G401 (cell line): ENCODE measurements at places on chromosomes 4 and X.

GRCh38 chr4:153241970-153242838 lies 38.0 kb downstream of the TRIM2 start:
- DNase-seq, result peak; percentile 74

DNA sequence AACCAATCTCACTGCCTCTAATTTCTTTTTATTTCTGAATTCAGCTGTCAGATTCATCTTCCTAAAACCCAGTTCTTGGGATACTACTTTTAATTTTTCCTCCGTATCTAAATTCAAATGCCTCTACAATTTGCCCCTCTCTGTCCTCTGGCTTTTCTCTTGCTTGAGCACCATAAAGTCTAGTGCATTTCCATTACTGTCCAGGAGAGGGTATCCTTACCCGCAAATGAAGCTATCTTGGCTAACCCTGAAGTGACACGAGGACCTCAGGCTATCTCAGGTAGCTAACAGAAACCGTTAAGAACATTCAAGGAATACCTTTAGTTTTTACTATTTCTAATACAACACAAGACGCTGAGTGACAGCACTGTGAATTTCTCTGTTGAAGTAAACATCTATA lies 49.4 kb upstream of the PRR32 start:
- peak; percentile 1 for DNase-seq

DNA sequence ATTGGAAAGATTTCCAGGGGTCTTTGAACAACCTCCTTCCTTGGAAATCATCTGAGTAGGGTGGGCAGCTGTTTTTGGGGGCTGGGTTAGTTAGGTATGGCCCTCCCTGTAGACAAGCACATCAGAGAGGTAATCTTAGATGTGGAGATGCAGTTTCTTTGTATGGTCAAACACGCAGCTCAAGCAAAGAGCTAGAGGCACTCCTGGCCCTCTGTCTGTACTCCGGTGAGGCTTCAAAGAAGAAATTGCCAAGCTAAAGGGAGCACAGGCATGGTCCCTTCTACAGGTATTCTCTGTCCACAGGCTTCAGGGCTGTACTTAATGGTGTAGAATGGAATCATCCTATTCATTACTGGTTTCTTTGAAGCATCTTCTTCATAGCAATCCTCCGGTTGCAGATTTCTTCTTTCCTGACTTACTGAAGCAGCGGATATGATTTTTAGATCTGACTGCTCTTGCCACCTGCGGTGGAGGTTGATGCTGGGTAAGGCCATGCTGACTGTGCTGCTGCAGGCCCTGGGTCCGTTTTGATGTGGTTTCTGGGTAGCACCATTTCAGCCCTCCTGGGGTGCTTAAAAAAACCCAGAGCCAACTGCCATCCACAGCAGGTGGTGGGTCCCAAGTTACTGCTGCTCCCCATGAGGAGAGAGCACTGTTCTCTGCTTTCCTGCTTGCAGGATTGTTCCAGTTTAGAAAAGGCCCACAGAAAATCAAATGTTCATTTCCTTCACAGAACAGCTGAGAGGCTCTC lies 318.9 kb upstream of the GATB start:
- DNase-seq, result no peak

GRCh38 chr4:23324021-23324690 lies 565.7 kb downstream of the PPARGC1A start:
- DNase-seq, result no peak

DNA sequence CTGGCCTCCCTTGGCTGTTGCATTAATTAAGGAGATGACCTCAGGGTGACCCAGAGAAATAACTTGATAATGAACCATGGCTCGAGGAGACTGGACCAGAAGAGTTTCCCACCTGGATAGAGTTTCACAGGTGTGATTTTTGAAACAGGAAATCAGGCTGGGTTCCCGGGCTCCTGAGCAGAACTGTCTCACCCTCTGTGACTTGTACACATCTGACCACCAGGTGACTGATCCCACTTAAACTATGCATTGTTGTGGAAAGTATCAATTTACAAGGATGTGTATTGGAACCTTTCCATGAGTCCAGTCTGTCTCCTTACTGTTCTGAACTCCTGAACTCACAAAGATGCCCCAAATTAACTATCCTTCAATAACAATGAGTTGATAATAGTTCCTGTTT lies 220.3 kb downstream of the PTTG2 start:
- no peak for DNase-seq

DNA sequence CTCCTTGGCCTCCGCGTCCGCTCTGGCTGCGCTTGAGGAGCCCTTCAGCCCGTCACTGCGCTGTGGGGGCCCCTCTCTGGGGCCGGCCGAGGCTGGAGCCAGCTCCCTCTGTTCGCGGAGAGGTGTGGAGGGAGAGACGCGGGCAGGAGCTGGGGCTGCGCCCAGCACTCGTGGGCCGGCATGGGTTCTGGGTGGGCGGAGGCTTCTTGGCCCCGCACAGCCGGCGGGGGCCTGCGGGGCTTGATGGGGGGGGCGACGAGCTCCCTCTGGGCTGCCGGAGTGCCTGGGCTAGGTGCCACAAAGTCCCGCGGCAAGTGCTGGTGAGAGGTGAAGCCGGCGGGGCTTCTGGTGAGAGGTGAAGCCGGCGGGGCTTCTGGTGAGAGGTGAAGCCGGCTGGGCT lies 61.9 kb downstream of the ANKRD50 start:
- DNase-seq, result no peak

- no peak for DNase-seq
Observed at GRCh38 chr4:40909363-40909876, 159.7 kb downstream of the NSUN7 start.

- DNase-seq, result no peak
Observed at GRCh38 chr4:177611974-177612664, 169.9 kb upstream of the AGA start.
